ENCODE measurements at places on chromosomes 12 and 14. TPM values are rescaled to one million over a fixed set of nuclear protein-coding genes. Genes with fewer than 3 reads are reported as not detected.
A peak's percentile ranks its signal among the peaks of the same experiment; 100 is the strongest.

The OAS2 gene
- 9.2 TPM for total RNA-seq

The ADAMTS20 gene
- total RNA-seq, result not detected

The KRT2 gene
- 1.4 TPM for total RNA-seq

The KRT72 gene
- 5.6 TPM for total RNA-seq

The ANKRD13A gene
- 41.7 TPM for total RNA-seq

The AMHR2 gene
- total RNA-seq, result not detected

The OR6C65 gene
- not detected for total RNA-seq

The SYNDIG1L gene
- total RNA-seq, result not detected

The OR5AU1 gene
- not detected for total RNA-seq

The ABHD12B gene
- total RNA-seq, result not detected

The GPR132 gene
- total RNA-seq, result 101 TPM

DNA sequence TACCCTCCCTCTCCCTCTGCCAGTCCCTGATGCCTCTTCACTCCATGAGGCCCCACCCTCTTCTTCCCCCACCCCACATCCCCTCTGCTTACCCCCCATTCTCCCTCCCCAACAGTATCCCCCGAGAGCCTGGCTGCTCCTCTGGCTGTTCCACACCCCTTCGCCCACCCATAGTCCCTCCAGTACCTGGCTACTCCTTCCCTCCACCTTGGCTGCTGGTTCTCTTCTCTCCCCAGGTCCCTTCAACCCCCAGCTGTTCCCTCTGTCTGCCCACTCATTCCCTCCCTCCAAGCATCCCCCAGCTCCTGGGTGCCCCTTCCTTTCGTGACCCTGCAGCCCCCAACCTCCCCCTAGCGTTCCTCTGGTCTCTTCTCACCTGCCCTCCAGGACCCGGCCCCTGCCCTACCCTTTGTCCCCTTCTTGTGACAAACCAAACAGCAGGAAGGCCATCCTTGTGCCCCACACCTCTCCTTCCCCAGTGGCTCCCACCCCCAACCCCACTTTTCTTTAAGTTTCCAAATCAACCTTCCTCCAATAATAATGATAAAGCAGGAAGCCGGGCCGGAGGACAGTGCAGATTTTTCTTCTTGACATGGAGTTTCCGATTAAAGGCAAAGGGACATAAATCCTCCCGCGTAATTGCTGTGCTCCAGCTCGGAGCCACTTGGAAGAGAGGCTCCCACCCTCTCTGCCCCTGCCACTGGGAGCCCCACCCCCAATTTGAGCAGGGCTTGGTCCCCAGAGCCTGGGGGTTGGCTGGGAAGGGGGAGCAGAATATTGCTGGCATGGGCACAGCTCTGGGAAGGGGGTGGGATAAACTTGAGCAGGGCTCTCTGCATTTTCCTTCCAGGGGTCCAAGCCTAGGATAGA is 40.0 kb downstream of the SMUG1 start:
- DNase-seq, result no peak

- DNase-seq, result no peak
These were observed 5.0 kb upstream of the MIA2 start for GRCh38 chr14:39228509-39229221.

GRCh38 chr14:33742166-33742565 is 208.7 kb downstream of the EGLN3 start:
- no peak for DNase-seq

DNA sequence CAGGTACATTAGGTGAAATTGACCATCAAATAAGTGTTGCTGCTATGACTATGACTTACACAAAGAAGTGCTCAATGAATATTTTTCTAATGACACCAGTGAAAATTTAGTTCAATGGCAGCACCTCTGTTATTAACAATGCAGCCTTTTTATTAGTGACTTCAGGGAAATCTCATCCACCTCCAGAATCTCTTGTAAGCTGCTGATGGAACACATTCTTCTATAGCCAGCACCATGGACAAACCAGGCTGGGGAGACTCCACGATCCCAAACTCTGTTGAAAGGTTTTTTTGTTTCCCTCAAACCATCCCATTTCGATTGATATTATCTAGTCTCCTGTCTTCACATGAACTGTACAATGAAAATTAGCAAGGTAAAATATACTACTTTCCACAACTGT is 265.9 kb downstream of the ITPR2 start:
- DNase-seq, result no peak

- no peak for DNase-seq
These were observed 485.5 kb upstream of the FOXG1 start for GRCh38 chr14:28280997-28281598.

- no peak for DNase-seq
These were observed 28.8 kb upstream of the C2CD5 start for GRCh38 chr12:22573181-22573580.

- no peak for DNase-seq
These were observed 172.8 kb downstream of the KTN1 start for GRCh38 chr14:55752580-55753390.

GRCh38 chr14:78157494-78158437 is 12.4 kb upstream of the NRXN3 start:
- DNase-seq, result no peak

- DNase-seq, result no peak
These were observed 794.8 kb upstream of the SEL1L start for GRCh38 chr14:82328442-82328841.

DNA sequence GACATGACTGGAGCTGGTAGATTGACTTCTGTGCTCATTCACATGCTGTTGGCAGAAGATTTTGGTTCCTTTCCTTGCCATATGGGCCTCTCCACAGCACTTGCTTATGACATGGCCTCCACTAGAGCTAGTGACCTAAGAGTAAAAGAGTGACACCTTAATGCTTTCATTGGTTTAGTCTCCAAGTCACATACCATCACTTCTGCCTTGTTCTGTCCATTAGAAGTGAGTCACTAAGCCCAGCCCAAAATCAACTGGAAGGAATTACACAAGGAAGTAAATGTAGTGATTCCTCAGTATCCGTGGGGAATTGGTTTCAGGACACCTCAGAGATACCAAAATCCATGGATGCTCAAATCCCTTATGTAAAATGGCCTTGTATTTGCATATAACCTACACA is 81.3 kb downstream of the PPHLN1 start:
- no peak for DNase-seq

DNA sequence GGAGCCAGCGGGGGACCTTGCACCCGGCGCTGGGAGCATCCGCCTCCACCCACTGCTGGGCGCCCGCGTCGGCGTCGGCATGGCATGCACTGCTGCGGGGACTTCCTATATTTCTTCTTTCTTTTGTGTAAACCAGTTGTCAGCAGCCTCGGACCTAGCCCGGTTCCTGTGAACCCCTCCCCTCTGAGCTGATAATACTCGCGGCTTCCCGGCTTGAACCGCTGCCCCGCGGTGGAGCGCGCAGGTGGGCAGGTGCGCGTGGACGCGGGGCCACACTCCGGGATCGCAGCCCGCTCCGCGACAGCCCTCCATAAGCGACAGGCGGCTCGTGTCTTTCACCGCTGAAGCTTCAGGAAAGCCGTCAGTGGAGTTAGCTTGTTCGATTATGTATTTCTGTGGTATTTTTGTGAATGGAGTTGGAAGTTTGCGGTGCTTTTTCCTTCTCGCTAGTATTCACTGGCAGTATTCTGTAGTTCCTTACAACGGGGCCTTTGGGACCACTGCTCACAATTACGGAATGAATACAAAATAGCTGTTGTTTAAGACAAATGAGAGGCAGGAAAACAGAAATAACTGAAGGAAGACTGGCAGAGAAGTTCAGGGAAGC is 870 bp downstream of the BMAL2 start:
- peak; percentile 2 for DNase-seq

- no peak for DNase-seq
These were observed 12.2 kb downstream of the ORAI1 start for GRCh38 chr12:121638298-121639202.

DNA sequence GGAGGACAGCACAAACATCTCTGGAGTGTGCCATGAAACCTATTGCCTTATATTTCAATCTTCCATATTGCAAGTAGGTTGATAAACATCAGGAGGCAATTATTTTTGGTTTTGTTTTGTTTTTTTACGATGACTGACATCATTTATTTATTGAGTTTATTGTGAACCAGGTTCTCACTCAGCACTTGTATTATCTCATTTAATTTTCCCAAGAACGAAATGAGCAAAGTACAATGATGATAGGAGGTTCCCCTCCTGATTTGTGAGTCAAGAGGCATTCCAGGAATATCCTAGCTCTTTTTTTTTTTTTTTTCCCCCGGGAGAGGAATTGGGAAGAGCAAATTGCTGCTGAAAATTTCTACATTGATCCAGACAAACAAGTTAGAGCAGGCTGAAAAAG is 4.7 kb downstream of the SOCS2 start:
- DNase-seq, result no peak

GRCh38 chr14:82667501-82667900 is 1133.8 kb upstream of the SEL1L start:
- DNase-seq, result no peak

DNA sequence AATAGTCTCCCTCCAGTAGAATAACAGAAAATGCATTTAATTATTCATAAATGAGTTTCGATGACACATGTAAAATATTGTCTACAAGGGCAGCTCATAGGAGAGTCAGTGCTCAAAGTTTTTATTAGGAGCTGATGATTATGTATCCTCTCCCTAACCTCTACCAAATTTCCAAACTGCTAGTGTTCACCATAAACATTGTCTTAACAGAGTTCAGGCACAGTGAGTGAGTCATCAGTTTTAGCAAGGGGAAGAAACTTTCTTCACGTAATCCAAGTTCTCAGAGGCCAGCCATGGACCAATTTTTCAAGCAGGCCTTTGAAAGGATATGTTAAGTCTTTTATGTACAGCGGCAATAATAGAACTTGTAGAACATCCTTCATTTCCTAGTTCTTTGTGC is 649.2 kb upstream of the MIS18BP1 start:
- DNase-seq, result no peak

DNA sequence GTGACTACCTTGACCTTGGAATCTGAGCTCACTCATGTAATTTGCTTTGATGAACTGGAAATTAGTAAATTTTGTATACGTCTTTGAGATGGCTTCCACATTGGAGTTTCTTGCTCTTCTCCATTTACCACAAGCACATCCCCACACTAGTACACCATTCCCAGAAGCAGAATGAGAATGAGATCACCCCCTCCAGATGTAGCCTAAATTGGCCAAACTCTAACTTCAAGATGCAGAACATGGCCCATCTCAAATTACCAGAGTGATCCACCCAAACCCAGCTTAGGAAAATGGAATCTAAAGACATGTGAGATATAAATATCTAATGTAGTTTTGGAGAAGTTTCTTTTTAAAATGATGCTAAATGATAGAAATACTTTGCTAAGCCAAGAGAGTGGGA is 9.5 kb upstream of the TAS2R20 start:
- no peak for DNase-seq

DNA sequence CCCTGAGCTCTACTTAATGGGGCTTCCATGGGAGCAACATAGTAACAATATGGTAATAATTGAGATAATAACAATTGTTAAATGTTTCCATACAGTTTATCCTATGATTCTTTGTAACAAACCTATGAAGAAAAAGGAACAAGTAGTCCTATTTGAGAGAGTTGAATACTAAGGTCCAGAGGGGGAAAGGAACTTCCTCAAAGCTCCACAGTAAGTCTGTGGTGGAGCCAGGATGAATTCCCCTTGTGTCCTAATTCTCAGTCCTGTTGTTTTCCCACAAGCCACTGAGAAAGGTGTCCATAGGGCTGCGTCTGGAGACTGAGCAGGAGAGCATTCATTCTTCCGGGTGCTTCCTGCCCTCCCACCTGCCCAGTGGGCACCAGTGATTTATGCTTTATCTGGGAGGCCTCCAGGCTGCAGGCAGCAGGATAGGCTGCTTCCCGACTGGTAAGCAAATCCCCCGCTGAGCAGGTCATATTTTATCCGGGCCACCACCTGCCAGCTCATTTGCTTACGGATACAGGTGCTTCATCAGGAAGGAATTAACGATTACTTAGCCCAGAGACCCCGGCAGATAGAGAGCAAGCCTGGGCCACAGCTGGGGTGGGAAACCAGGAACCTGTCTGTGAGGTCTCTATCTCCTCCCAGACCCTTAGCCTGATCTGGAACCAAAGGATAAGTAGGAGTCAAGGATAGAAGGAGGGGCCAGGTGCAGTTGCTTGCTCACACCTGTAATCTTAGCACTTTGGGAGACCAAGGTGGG is 33.9 kb upstream of the FAM222A start:
- DNase-seq, result no peak

GRCh38 chr12:1896964-1897363 is 21.5 kb downstream of the CACNA2D4 start:
- no peak for DNase-seq

GRCh38 chr14:70808416-70809224 is 693 bp downstream of the MAP3K9 start:
- peak; percentile 49 for DNase-seq

DNA sequence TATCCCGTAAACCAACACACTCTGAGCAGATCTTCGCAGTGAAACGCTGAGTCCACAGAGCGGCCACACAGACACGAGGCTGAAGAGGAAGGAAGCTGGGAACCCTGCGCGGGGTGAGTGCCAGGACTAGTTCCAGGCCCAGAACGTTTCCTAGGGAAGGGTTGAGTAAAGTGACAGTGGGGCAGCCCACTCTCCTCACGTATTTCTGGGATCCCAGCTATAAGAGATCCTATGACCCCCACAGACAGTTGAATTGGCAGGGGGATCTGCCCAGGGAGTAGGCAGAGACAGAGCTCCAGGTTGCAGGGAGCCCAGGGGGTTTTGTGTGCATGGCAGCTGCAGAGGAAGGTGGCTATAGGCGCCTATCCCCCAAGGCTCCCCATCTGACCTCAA is 51.1 kb downstream of the GTF2A1 start:
- no peak for DNase-seq

DNA sequence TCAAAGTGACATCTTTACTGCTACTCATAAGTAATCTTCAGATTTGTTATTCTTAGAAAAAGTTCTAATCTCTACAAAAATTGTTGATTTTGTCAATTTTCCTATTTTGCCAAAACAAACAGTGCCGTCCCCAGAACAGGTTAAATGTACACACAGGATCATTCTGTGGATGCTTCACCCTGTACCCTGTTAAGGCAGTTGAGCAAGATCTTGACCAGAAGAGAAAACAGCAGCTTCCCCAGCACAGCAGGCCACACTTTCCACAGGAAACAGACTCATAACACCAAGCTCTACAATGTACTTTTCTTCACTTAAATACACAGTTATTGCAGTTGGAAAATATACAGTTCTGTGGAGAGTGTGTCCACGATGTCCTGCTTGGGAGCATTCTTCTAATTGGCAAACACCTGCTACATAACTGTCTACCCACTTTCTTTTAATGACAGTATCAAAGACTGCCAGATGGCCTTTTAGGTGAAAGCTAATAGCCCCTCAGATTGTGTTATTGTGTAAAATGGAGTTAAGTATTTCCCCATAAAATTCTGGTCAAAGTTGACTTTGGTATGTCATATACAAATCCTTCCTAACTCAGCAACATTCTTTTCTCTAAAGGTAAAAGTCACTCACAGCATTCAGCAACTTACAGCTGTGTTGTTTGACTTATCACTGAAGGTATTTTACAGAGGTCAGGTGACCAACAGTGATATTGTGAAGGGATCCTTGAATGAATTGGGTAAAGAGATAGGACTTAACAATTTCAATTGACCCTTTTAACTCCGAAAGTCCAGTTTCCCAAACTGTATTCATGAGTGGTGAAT is 77.0 kb downstream of the SEC23A start:
- no peak for DNase-seq
